ENCODE measurements at places on chromosomes 12 and 14.

DNA sequence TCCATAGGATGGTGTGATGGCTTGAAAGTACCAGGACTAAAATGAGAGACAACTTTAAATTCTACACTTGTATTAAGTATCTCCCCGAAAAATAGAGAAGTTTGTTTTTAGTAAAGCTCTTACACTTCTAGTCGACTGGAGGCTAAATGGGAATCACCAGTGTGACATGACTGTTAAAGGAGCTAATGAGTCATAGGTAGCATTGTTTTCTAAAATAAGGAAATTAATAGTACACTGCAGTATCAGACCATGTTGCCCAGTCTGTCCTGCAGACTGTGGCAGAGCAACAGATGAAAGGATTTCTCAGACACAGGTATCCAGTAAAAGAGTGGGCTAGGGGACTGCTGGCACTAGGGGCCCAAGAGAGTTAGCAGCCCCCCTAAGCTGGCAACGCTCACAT is 140.1 kb downstream of the TMEM117 start:
- DNase-seq, result no peak

DNA sequence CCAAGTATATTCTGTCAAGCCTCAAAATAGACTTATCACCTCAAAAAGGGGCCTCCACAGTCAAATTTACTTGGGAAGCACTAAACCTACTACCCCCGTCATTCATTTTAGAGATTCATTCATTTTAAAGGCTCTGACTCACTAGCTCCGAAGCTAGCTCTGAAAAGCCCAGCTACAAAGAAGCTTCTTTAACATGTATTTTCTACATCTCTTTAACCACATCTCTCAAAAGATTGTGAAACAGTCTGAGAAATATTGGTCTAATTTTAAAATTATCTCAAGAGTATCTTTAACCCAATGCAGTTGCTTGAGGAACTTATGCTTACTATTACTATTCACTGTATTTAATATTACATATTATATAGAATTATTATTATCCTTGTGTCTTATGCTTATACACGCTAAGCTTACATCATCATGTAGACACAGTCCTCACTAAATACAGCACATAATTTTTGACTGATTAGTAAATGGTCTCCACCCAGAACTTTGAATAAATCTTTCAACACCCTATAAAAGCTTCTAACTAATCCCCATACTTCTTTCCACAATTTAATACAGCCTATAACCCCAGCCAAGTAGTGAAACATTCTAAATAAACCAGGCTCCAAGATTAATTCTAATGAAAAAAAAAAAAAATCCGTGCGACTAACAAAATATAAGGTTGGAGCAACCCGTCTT is 7.8 kb downstream of the NT5DC3 start:
- DNase-seq, result no peak

DNA sequence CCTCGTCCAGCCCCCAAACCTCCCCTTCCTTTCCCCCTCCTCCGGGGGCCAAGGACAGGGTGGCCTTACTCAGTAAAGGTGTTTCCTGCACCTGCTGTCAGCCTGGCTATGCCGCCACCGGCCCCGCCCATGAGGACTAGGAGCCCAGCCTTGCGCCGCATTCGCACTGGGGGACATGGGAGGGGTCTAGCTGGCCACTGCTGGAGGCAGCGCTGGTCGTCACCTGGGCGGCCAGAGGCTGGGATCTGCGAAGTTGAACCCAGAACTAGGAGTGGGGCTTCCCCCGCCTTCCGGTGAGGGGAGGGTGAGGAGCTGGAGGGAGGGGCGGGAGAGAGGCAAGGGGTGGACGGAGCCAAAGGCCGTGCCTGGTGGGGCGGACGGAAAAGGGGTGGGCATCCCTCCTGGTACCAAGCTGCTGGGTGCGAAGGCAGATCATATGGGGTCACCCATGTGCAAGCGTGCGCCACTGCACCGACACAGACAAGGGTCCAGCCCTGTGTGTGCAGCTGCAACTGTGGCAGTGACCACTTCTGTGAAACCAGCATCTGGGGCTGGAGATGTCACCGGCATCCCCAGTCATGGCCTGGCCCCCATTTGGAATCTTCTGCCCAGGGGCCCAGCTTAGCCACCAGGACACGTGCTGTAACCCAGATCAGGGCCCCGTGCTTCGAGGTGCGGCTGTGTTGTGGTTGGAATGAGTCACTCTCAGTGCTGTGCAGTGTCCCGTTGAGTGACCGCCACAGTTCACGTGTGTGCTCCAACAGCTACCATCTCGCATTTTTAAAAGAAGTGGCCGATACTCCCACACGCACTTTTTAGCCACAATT is 8.5 kb downstream of the AMN start:
- no peak for DNase-seq

GRCh38 chr12:51905471-51906429 is 1.6 kb upstream of the ACVRL1 start:
- DNase-seq, result no peak

DNA sequence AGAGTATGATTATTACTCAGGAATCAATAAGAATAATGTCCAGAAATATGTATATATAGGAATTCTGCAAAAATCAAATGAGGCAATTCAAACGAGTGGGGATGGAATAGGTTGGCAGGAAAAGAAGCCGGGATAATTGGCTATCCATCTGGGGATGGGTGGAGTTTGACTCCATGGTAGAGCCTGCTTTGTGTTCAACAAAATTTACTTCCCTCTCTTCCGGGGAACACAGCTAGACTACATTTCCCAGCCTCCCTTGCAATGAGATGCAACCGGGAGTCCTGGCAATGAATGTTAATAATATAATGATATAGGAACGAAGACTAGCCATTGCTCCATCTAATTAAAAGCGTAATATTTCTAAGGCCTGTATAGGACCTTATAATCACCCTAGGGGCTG is 146.6 kb downstream of the EFCAB11 start:
- DNase-seq, result no peak

- no peak for DNase-seq
Observed at GRCh38 chr12:42482041-42482747, 107.4 kb downstream of the PRICKLE1 start.

GRCh38 chr12:112950701-112951100 is 12.4 kb downstream of the OAS3 start:
- DNase-seq, result no peak

- no peak for DNase-seq
Observed at GRCh38 chr12:113332688-113333417, 2.1 kb downstream of the SLC8B1 start.

DNA sequence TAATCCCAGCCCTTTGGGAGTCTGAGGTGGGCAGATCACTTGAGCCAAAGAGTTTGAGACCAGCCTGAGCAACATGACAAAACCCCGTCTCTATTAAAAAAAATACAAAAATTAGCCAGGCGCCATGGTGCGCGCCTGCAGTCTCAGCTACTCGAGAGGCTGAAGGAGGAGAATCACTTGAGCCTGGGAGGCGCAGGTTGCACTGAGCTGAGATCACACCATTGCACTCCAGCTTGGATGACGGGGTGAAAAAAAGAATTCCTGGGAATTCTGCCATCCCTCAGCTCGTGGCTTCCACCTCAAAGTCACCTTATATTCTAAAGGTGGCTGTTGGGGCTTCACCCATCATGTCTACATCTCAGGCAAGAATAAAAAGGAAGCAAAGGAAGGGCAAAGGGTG is 12.9 kb downstream of the BCL2L14 start:
- DNase-seq, result no peak

- DNase-seq, result no peak
Observed at GRCh38 chr12:25690996-25691864, 138.1 kb upstream of the LMNTD1 start.

GRCh38 chr12:51717326-51717925 is 126.4 kb downstream of the SCN8A start:
- DNase-seq, result no peak

DNA sequence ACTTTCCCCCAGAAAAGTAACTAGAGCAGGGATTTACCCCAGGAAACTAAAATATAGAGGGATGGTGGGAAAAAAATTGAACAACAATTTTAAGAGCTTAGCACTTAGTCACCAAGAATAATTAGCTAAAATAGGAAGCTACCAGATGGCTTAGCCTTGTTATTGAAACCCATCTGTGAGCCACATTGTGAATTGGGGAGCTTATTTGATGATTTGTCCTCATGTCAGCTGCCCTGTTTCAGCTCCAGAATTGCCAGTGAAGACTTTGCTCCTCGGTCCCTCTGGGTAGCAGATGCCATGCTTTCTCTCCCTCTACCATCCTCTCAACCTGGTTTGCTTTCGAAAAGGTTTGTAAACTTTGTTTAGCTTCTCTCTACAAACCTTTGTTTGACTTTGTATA is 67.7 kb upstream of the PTHLH start:
- DNase-seq, result no peak

- DNase-seq, result no peak
Observed at GRCh38 chr14:28493516-28493915, 273.1 kb upstream of the FOXG1 start.

GRCh38 chr14:21768116-21768874 is 94.7 kb upstream of the OR4E1 start:
- no peak for DNase-seq

- no peak for DNase-seq
Observed at GRCh38 chr12:53677800-53678148, 1.9 kb upstream of the ATP5MC2 start.

GRCh38 chr12:124393414-124393790 is 98.5 kb downstream of the RFLNA start:
- no peak for DNase-seq

DNA sequence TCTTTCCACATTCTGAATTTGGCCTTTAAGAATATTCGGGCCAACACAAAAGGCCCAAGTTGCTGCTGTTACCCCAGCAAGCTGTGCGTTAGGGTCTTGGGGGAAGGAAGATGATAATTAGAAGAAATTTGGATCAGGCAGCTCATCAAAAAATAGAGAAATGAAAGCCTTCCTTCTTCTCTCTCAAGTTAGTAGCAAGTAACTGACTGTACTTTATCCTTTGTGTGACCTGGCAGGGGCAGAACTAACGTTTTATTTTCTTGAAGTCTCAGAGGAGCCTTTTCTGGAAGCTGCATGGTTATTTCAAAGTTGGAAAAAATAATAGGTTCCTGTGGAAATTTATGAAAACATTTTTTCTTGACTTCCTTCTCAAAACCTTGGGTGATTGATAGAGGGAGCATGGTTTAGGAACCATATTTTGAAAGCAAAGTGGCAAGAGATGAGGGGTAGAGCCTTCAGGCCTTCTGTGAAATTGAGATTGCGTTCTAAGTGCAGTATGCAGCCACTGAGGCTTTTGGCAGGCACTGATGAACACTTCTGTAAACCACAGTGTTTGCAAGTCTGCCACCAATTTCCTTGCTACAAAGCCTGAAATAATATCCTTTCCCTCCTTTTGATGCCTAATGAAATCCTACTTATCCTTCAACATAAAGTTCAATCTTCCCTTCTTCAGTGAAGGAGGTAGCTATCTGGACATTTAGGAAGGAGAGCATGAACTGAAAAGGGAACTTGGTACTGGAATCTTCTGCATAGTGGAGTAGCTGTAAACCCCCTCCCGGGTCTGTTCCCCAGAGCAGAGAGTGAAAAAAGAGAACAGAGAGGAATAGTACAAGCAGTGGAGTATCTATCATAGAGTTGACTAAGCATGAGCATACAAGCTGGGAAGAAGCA is 123.2 kb downstream of the FGD4 start:
- no peak for DNase-seq

- DNase-seq, result no peak
Observed at GRCh38 chr12:51836827-51837173, 11.7 kb downstream of the FIGNL2 start.

GRCh38 chr12:66688846-66689439 is 10.1 kb upstream of the GRIP1 start:
- no peak for DNase-seq

- DNase-seq, result no peak
Observed at GRCh38 chr12:126369487-126370463, 1304.5 kb downstream of the AACS start.

DNA sequence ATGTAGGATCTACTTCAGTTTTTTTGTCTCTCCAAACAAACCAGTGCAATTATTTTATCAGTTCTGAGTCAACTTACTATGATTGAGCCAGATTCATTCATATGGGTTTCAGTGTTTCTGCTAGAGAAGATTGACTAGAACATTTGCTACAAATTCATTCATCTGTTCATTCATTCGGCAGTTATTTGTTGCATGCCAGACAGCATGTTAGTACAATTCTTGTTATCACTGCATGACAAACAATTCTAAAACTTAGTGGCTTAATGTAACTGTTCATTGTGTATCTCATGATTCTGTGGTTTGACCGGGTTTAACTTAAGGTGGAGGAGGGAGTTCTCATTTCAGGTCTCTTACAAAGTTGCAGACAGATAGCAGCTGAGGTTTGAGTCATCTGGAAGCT is 52.3 kb downstream of the POLR3B start:
- no peak for DNase-seq
